ENCODE measurements at places on chromosomes 2 and 18.

- DNase-seq, result no peak
These were observed 20.3 kb upstream of the RBBP8 start for GRCh38 chr18:22912835-22913234.

DNA sequence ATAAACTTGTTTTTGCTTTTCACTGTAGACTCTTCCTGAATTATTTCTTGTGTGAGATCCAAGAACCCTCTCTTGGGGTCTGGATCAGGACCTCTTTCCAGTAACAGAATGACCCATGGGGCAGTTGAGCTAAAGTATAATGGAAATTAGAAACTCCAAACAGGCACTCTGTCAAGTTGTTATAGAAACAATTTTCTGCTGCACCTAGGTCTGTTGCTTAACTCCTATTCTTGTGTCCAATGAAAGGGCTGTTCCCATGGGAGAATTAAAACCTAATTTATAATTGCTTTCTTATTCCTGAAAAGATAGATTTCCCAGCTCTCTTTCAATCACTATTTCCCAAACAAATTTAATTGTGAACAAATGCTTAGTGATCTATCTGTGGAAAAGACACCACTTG lies 1341.3 kb upstream of the PIK3C3 start:
- DNase-seq, result no peak

GRCh38 chr2:101467306-101467705 lies 7.6 kb downstream of the RFX8 start:
- no peak for DNase-seq

DNA sequence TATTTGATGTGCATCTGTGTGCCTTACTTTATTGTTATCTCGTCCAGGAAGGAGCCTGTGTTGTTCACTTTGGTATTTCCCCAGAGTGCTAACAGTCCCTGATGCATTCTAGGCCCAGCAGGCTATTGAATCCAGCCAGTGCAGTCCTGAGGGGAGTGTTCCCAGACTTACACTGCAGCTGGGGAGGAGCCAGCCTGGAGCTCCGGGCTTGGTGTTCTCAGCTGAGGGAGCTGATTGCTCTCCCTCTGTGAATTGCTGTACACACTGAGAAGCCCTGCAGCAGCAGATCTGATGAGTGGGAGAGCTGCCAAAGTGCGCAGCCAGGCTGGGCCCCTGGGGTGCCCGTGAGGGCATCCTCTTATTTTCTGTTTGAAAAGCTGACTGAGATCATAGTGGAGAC lies 159.2 kb downstream of the GALNT3 start:
- no peak for DNase-seq

DNA sequence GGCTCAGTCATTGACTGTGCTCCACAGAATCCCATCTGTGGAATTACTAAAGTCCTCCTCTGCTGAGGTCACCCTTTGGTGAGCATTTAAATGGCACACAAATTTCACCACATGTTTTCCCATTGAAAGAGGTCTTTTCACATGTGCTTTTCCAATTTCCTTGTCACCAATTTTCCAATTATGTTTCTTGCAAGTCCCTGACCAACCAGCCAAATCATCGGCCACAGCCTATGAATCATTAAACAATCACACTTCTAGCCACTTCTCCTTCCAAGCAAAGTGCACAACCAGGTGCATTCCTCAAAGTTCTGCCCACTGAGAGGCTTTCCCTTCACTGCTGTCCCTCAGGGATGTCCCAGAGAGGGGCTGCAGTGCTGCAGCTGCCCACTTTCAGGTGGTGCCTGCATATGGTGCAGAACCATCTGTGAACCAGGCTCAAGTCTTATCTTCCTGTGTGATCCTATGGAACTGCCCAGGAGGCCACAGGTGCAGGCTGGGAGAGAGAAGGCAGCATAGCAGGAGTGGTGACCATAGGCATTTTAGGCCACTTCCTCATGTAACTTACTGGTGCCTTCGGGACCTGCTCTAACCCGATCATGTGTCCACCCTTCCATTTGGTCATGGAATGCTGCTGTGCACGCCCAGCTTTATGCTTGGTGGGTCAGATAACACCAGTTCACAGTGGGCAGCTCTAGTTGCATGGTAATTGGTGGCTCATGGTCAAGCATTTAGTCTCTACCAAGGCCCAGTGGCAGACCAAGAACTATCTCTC lies 153.0 kb downstream of the SEPTIN10 start:
- no peak for DNase-seq

DNA sequence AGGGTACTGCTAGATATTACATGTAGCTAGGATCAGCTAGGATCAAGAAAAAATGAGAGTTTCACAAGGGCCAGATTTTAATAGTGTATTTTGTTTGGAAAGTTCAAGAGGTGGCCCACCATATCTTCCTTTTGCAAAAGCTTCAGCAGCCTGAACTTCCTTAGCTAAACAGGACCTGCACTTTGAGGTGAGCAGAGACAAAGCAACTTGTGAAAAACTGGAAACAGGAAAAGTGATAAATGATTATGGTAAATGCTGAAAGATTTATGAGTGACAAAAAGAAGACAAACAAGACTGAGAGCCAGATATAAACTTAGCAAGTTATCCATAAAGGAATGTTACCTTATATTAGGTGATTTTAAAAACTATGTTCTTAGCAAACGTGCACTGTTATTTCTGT lies 123.6 kb downstream of the ZNF521 start:
- DNase-seq, result no peak

- DNase-seq, result no peak
These were observed 113.6 kb upstream of the NXPH2 start for GRCh38 chr2:138893746-138894145.

GRCh38 chr18:13233787-13234783 lies 15.5 kb downstream of the LDLRAD4 start:
- DNase-seq, result no peak

GRCh38 chr18:35803551-35803950 lies 168.9 kb upstream of the RMP24 start:
- DNase-seq, result no peak

DNA sequence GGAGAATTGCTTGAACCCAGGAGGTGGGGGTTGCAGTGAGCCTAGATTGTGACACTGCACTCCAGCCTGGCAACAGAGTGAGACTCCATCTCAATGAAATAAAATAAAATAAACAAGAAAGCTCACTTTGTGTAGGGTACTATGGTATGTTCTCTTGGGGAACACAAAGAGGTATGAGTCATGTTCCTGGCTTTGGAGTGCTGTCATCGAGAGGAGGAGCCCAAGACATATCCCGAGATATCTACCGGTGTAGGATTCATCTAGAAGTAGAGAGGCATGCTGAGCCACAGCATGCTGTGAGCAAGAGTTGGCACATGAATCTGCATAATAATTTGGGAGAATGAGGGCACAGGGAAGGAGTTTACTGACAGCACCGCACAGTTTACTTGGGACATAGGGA lies 244.9 kb upstream of the EPHA4 start:
- DNase-seq, result no peak

- no peak for DNase-seq
These were observed 60.3 kb upstream of the GPR45 start for GRCh38 chr2:105181282-105181681.

GRCh38 chr2:171952276-171952675 lies 30.0 kb downstream of the HAT1 start:
- no peak for DNase-seq

DNA sequence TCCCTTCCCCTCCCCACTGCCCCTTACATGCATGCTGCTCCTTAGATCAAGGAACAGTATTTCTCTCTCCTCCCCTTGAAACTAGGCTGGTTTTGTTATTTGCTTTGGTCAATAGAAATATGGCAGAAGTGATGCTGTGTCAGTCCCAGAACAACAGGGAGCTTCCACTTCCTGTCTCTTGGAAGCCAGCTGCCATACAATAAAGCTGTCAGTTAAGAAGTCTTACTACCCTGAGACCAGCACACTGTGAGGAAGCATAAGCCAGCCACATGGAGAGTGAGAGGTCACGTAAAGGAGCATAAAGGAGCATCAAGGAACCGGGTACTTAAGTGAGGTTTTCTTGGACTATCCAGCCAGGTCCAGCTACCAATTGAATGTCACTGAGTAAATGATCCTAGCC lies 126.6 kb downstream of the NOL4 start:
- DNase-seq, result no peak

DNA sequence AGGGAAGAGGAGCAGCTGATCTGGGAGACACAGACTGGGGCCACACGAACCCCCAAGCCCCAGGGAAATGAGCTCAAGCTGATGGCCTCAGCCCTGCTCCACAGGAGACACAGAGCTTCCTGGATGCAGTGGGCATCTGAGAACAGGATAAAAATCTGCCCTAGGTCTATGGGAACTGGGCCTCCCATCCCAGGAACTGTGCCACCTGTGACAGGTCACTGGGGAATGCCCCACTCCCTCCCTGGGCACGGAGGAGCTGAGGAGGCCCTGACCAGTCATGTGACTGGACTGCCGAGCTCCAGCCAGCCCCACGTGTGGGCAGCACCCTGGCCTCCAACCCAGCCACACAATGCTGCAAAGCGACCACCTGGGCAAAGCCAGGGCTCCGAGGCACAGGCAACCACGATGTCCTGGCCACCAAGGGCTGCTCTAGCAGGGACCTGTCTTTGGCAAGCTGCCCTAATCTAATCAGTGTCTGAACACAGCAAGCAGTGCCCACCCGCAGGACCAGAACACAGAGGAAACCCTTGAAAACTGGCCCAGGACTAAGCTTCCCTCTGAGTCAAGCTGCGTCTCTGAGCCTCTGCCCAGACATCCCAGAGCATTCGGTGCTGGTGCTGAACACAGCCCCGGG lies 57.8 kb upstream of the ID2 start:
- DNase-seq, result no peak
